ENCODE measurements at places on chromosomes 2 and 18. TPM values are rescaled to one million over a fixed set of nuclear protein-coding genes. Genes with fewer than 3 reads are reported as not detected.

The ELAC1 gene
- 4.7 TPM for total RNA-seq

The TBC1D8 gene
- 92.5 TPM for total RNA-seq

The KIF5C gene
- total RNA-seq: 0.16 TPM

The SLC9A4 gene
- under 0.01 TPM for total RNA-seq

The SPP2 gene
- total RNA-seq: not detected

The DUSP2 gene
- total RNA-seq: 0.49 TPM

The TCF7L1 gene
- total RNA-seq: 2.9 TPM

The CELF4 gene
- total RNA-seq: not detected

The TMEFF2 gene
- under 0.01 TPM for total RNA-seq

The SLC16A14 gene
- total RNA-seq: 0.06 TPM

The CDK5R2 gene
- total RNA-seq: not detected

The SLC38A11 gene
- not detected for total RNA-seq

The DSG4 gene
- total RNA-seq: not detected

The COL3A1 gene
- total RNA-seq: 22.5 TPM

The C2orf72 gene
- 0.16 TPM for total RNA-seq

The MAPK4 gene
- not detected for total RNA-seq

The B3GNT7 gene
- total RNA-seq: under 0.01 TPM

The SH2D6 gene
- total RNA-seq: 0.16 TPM

The SH3RF3 gene
- total RNA-seq: 3.1 TPM

The POTEI gene
- 0.16 TPM for total RNA-seq

The AQP12A gene
- total RNA-seq: not detected

The CD226 gene
- total RNA-seq: 0.32 TPM

The CNDP1 gene
- not detected for total RNA-seq

The TNS1 gene
- 15.7 TPM for total RNA-seq

The DPP10 gene
- not detected for total RNA-seq

The USP37 gene
- total RNA-seq: 15.1 TPM

The TTC31 gene
- 6.0 TPM for total RNA-seq

The ABCB11 gene
- under 0.01 TPM for total RNA-seq

The AKAIN1 gene
- not detected for total RNA-seq

The PRSS56 gene
- total RNA-seq: not detected

The RBM44 gene
- 0.32 TPM for total RNA-seq

The HRH4 gene
- not detected for total RNA-seq

The CD8A gene
- total RNA-seq: not detected

The OST4 gene
- total RNA-seq: 391 TPM

The AAMP gene
- total RNA-seq: 132 TPM

The ARHGAP15 gene
- not detected for total RNA-seq

The SNRNP27 gene
- total RNA-seq: 24.4 TPM

The EPB41L3 gene
- total RNA-seq: 27.3 TPM

The UGT1A4 gene
- not detected for total RNA-seq

The LRATD1 gene
- total RNA-seq: 2.1 TPM

Measured in bladder microvascular endothelial cell (primary cell).